ENCODE measurements at places on chromosomes 6 and 20. TPM values are rescaled to one million over a fixed set of nuclear protein-coding genes. Genes with fewer than 3 reads are reported as not detected.

GRCh38 chr20:51366155-51366886, 176.2 kb downstream of the NFATC2 start:
- no peak overlapping the region for H3K27ac ChIP-seq
- no peaks in the 10 kb centered on the region for H3K27me3 ChIP-seq
- no peaks in the 10 kb centered on the region for H3K36me3 ChIP-seq
- no peak for DNase-seq
- H3K4me3 ChIP-seq: no peak overlapping the region
- no peaks in the 10 kb centered on the region for H3K4me1 ChIP-seq

- H3K27me3 ChIP-seq: no peaks in the 10 kb centered on the region
- H3K36me3 ChIP-seq: no peaks in the 10 kb centered on the region
- DNase-seq: no peak
- H3K27ac ChIP-seq: no peak overlapping the region
- H3K4me1 ChIP-seq: peaks cover 6% of the 10 kb centered on the region
Observed at GRCh38 chr6:40585651-40586269, 1.4 kb downstream of the LRFN2 start.

DNA sequence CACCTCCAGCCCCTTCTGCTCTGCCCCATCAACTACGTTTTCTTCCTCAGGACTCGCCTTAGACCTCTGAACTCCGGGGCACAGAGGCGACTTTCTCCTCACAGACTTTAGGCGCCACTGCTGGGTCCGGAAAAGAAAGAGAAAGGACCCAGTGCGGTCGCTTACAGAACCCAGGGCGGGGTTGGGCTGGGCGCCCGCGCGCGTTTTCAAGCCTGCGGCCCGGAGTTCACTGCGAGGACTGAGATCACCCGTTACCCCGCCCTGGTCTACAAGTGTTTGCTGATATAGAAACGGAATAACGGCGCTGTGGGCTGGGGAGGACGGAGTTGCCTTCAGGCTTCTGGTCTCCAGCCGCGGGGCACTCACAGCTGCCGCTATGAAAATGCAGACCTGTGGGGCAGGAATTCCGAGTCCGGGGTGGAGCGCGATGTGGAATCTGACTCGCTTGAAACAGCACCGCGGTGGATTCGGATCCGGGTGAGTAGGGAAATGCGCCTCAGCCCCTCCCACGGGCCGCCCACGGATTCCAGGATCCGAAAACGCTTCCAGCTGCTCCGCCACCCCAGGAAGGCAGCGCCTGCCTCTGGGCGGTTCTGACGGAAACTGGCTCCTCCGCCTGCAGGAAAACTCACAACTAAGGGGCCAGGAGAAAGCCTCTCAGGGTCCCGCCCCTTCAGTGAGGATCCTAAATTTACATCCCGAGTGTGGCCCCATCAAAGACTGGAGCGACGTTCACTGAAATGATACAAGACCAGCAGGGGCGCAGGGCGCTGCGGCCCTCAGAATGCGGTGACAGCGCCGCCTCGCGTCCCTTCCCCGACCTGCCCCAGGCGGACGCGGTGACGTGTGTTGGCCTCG, 29.4 kb downstream of the HLA-F start:
- no peaks in the 10 kb centered on the region for H3K27me3 ChIP-seq
- H3K27ac ChIP-seq: peak overlapping the region; percentile 71
- peak; percentile 77 for DNase-seq
- peak overlapping the region; percentile 97 for H3K4me3 ChIP-seq

- DNase-seq: no peak
- H3K27me3 ChIP-seq: no peaks in the 10 kb centered on the region
- H3K4me3 ChIP-seq: no peak overlapping the region
- no peak overlapping the region for H3K27ac ChIP-seq
- H3K36me3 ChIP-seq: no peaks in the 10 kb centered on the region
- H3K4me1 ChIP-seq: no peaks in the 10 kb centered on the region
Observed at GRCh38 chr6:96032661-96033060, 16.9 kb downstream of the FUT9 start.

DNA sequence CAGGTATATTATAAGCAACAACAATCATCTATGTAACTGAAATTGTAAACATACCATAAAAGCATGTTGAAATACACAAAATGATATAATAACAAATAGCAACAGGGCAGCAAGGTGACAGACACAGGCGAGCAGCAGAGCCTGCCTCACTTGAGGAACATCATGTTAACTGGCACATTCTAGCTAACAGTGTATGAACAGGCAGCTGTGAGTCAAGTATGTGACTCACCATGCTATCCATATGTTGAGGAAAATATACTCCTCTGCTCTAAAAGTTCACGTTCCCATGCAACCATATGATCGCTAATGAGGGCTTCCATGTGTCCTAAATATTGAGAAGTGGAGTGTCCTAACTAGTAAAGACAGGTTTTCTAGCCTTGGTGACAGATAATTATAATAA, 18.4 kb downstream of the SERAC1 start:
- H3K4me3 ChIP-seq: no peak overlapping the region
- no peaks in the 10 kb centered on the region for H3K27me3 ChIP-seq
- no peaks in the 10 kb centered on the region for H3K4me1 ChIP-seq
- H3K36me3 ChIP-seq: peaks cover under 1% of the 10 kb centered on the region

The TFAP2C gene
- polyA plus RNA-seq: not detected

The TRIM10 gene
- not detected for polyA plus RNA-seq
